CD8-positive, alpha-beta T cell (primary cell): ENCODE measurements at places on chromosomes 12 and 14.
A peak's percentile ranks its signal among the peaks of the same experiment; 100 is the strongest.

GRCh38 chr12:112309797-112310196 is 72.4 kb downstream of the HECTD4 start:
- no peak for DNase-seq

DNA sequence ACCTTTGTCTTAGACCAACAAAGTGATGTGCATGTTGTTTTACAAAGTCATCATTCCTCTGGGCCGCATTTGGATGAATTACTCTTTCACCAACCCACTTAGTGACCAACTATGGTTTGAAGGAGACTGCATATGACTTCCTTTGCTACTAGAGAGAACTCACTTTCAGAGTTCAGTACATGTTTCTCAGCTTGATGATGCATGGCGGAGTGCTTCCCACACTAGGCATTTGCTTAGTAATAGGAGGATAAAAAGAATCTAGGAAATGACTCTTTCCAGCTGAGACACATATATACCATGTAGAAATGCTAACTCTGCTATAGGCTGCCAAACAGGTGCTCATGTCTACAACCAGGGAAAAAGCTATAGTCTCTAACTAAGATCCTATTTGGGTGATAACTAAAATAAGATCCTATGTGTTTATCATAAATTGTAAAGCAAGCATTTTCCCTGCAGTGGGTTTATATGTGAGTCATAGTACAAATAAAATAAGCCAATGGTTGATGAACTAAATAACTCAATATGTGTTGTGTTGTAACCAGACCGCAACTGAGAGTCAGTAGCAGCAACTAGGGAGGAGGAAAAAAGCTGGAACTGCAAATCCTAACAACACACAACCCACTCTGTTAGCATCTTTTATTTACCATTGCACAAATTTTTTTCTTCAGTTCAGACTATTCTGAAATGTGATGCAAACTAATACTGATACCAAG is 87.2 kb downstream of the TSPAN8 start:
- DNase-seq = no peak

DNA sequence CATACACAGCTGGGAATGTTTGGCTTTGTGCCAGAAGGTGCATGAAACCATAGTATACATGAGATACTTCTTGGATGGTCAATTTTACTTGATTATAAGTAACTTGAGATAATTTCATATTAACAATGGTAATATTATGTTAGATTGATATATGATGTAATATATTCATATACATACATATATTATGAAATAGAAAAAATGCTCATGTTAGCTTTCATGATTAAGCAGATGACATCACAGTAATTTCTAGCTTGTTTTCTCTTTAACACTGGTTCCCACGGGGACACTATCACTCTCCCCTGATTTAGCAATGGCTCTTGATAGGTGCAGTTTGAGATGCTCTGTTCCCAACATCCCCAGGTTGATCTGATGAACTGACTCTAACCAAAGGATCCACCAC is 35.4 kb upstream of the NTF3 start:
- no peak for DNase-seq

GRCh38 chr12:129381715-129382114 is 522.1 kb downstream of the TMEM132D start:
- no peak for DNase-seq

DNA sequence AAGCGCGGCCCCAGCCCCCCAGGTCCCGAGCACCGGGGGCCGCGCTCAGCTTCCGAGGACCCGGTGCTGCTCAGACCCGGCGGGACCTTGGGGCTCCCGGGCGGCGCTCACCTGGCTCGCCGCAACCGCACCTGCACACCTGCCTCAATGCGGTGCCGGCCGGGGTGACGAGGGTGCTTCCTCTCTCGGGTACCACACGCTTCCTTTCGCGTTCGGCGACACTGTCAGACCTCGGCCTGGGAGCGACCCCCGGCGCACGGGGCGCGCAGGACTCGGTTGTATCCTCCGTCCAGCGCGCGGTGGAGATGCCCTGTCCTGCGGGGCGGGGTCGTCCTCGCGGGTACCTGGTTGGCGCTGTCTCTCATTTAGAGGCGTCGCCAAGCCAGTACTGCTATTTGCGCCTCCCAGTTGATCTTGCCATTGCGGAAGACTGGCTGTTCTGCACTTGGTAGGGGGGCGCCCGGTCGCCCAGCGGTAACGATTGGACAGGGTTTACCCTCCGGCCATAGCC is 718 bp downstream of the PACS2 start:
- DNase-seq = peak; percentile 79

DNA sequence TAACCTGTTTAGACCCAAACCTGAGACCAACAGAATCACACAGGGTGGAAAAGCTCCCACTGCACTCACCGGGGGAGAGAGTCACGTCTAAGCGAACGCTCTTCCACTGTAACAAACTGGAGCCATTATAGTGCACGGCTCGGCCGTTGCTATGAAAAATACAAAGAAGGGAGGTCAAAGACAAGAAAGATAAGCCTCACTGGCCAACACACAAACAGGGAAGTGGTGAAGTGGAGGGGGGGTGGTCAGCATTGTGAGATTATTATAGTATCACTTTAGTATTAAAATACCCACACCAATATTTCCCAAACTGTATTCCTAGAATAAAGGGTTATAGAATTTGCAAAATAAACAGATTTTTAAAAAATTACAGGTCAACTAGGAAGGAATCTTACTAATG is 90.9 kb downstream of the TRAFD1 start:
- DNase-seq = no peak

GRCh38 chr12:41699658-41700057 is 445.0 kb downstream of the GXYLT1 start:
- no peak for DNase-seq

GRCh38 chr12:65876898-65877721 is 52.8 kb downstream of the HMGA2 start:
- no peak for DNase-seq

GRCh38 chr14:23129759-23130316 is 10.8 kb upstream of the CEBPE start:
- DNase-seq = no peak

GRCh38 chr12:10186299-10186698 is 7.5 kb downstream of the TMEM52B start:
- no peak for DNase-seq

DNA sequence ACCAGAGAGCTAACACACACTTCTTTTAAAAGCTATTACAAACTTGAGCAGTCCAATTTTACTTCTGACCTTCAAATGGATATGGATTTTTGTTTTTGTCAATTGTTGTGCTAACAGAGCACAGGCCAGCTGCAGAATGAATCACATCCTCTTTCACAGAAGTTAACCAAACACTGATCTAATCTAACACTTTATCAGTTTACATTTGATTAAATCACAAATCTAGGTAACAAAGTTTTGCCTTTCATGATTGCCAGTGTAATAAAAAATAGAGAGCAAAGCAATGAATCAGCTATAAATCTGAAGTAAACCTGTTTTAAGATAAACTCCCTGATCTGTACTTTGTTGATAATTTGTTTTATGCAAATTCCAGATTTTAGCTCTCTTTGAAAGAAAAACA is 273.1 kb upstream of the RGS6 start:
- no peak for DNase-seq

- DNase-seq = no peak
Measured at GRCh38 chr14:96215452-96216244, 11.0 kb downstream of the BDKRB2 start.

- DNase-seq = no peak
Measured at GRCh38 chr14:94129758-94130414, 482 bp upstream of the IFI27L2 start.

GRCh38 chr14:73777420-73777819 is 63.2 kb upstream of the PNMA1 start:
- no peak for DNase-seq

GRCh38 chr12:38154096-38155019 is 162.2 kb upstream of the ALG10B start:
- DNase-seq = no peak

DNA sequence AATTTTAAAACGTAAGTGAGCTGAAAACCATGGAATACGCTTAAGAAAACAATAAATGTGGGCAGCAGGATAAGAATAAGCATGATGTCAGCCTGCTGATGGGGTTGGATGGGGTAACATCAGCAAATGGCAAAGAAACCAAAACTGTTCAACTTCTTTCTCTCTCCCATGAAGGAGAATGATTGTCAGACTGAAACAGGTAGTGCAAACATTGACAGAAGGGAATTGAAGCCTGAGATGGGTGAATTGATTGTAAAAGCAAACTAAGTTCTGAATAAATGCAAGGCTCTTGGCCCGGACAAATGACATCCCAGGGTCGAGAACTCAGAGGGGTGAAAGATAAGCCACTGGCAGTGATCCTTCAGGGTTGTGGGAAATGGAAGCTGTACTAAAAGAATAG is 182.6 kb downstream of the ETV6 start:
- DNase-seq = no peak

- no peak for DNase-seq
Measured at GRCh38 chr12:87406926-87407325, 622.3 kb downstream of the C12orf50 start.

DNA sequence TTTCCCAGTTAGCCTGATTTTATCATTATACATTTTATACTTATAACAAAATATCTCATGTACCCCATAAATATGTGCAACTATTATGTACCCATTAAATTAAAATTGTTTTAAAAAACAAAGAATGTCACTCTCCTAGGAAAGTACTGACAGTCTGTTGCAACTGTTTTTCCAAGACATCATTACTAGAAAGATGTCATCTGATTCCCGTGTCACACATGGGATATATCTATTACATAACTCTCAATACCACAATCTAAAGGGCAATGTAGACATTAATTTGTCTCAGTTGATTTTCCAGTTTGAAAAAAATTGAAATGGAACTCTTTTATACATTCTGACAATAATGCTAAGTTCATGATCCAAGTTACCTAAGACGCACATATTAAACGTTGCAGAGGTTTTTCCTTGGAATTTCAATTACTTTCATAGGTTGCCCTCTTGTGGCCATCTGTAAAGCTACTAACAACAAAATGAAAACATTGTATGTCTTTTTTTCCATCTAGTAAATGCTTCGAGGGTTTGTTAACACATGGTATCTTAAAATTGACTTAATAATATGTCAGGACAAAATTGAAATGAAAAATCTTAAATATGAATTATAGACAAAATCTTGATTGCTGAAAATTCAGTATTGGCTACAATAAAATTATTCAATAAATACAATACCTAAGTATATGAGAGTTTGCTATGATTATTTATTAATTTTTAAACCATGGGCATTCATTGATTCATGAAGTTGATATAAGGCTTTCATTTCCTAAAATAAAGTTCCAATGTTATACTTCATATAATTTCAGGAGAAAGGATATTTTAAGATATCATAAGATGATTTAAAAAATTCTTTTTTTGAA is 131.6 kb downstream of the PPFIA2 start:
- no peak for DNase-seq

- DNase-seq = peak; percentile 11
Measured at GRCh38 chr14:81625343-81625742, 91.7 kb upstream of the SEL1L start.

GRCh38 chr12:92553389-92553788 is 149.4 kb upstream of the PLEKHG7 start:
- no peak for DNase-seq

DNA sequence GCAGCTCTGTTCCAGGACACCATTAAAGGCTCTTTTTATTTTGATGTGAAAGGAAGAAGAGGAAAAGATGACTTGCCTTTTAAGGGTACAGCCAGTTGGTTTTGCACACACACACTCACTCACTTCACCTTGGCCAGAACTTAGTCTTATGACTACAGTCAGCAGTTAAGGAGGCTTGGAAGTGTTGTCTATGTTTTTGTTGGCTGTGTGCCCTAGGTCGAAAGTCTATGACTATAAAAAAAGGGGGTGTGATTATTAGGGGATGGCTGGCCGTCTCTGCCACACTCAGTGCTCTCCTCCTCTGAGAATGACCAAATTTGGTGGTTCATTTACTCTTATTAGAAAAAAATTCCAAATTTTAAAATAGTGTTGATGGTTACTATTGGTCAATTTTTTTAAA is 139.5 kb upstream of the OTX2 start:
- no peak for DNase-seq

DNA sequence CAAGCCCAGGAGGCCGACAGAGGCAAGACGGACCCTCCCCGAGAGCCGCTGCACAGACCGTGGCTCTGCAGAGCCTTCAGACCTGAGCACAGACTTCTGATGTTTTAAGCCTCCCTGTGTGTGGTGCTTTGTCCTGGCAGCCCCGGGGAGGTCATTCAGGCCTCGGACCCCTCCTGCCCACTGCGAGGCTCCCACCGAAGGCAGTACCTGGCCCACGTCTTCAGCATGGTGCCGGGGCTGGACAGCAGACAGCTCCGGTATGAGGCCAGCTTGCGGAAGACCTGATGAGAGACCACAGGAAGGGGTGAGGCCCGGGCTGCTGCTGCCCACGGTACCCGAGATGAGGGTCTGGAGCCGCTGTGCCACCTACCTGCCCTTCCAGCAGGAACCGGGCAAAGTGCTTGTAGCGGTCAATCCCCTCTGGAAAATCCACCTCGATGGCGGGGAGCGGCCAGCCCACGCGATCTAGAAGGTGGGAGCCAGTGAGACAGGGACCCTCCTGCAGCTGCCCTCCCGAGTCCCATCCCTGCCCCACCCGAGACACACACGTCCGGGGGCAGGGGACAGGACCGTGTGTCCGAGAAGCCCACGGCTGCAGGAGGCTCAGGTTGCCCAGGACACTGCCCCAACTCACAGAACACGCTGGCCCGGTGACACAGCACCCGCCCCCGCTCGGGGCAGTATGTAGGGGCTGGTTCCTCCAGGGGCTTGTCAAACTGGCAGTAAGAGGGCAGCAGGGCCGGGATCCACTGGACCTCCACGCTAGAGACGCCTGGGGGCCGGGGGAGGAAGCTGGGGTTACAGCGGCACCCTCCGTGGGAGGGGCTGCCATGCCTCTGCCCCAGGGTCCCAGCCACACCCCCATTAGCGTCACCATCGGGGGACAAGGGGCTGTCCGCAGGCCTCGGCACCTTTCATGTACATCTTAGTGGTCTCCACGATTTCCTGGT is 35.6 kb upstream of the UBC start:
- DNase-seq = no peak

- no peak for DNase-seq
Measured at GRCh38 chr14:38549564-38549963, 293.7 kb upstream of the CLEC14A start.

GRCh38 chr12:83763425-83763824 is 1076.7 kb downstream of the TMTC2 start:
- no peak for DNase-seq

- no peak for DNase-seq
Measured at GRCh38 chr14:31486764-31487163, 1.1 kb downstream of the GPR33 start.

GRCh38 chr12:104682790-104683279 is 226.1 kb downstream of the CHST11 start:
- DNase-seq = peak; percentile 46
